Neural progenitor cell (in vitro differentiated cells): ENCODE measurements at places on chromosomes 6 and 20. TPM values are rescaled to one million over a fixed set of nuclear protein-coding genes. Genes with fewer than 3 reads are reported as not detected.

DNA sequence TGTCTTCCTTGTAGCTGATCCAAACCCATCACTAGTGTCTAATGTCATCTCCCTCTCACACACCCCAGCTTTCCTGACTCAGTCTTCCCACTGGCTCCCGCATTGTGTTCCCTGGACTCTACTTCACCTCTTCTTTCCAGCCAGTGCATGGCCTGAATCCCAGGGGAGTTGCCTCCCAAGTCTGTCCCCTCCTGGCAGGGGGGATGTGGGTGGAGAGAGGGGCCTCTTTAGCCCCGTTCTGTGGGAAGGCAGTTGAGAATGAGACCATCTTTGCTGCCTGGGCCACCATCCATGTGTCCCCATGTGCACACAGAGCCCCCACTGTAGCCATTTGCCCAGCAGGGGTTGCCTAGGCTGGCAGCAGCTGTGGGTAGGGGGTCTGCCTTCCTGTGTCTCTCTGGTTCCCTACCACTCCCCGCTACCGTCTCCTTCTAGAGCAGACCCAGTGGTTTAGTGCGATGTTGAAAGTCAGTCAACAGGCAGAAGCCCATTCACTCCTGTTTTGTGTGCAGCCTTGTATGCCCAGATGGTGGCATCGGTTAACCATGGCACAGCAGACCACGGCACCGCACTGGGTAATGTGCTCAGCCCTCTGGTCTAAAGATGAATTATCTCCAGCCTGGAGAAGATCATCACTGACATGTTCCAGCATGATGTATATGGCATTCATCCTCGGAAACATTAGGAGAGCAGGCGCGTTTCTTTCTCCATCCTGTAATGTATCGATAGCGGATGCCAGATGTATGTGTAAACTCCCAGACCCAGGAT, 178.8 kb upstream of the SNX9 start:
- peaks cover 18% of the 10 kb centered on the region for H3K4me1 ChIP-seq
- no peak overlapping the region for H3K4me3 ChIP-seq
- H3K36me3 ChIP-seq, result no peaks in the 10 kb centered on the region
- no peak overlapping the region for H3K27ac ChIP-seq
- no peaks in the 10 kb centered on the region for H3K27me3 ChIP-seq
- no peak for DNase-seq

DNA sequence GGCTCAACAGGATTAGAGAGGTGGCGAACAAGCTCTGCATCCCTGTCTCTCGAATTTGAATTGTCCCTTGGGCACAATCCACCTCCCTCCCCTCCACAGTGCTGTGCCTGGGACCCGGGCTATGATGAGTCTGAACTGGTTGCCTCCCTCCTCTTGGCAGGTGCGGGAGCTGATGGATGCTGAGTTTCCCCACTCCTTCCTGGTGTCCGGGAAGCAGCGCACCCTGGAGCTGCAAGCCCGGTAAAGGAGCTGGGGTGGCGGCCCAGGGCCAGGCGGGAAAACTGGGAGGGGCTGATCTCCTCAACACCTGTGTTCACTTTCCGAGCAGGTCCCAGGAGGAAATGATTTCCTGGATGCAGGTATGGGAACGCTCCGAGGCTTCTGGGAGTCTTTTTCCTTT, 14.9 kb downstream of the FGD2 start:
- H3K27ac ChIP-seq, result no peak overlapping the region
- DNase-seq, result no peak
- no peak overlapping the region for H3K4me3 ChIP-seq
- H3K4me1 ChIP-seq, result peaks cover 7% of the 10 kb centered on the region
- H3K27me3 ChIP-seq, result no peaks in the 10 kb centered on the region

- H3K27ac ChIP-seq, result no peak overlapping the region
- no peaks in the 10 kb centered on the region for H3K27me3 ChIP-seq
- no peak for DNase-seq
These were observed 192.0 kb downstream of the MEI4 start for GRCh38 chr6:77844822-77845221.

GRCh38 chr6:129007701-129008373, 124.9 kb downstream of the LAMA2 start:
- no peak for DNase-seq
- H3K4me3 ChIP-seq, result no peak overlapping the region
- no peaks in the 10 kb centered on the region for H3K36me3 ChIP-seq
- H3K27ac ChIP-seq, result no peak overlapping the region
- no peaks in the 10 kb centered on the region for H3K4me1 ChIP-seq
- no peaks in the 10 kb centered on the region for H3K27me3 ChIP-seq

DNA sequence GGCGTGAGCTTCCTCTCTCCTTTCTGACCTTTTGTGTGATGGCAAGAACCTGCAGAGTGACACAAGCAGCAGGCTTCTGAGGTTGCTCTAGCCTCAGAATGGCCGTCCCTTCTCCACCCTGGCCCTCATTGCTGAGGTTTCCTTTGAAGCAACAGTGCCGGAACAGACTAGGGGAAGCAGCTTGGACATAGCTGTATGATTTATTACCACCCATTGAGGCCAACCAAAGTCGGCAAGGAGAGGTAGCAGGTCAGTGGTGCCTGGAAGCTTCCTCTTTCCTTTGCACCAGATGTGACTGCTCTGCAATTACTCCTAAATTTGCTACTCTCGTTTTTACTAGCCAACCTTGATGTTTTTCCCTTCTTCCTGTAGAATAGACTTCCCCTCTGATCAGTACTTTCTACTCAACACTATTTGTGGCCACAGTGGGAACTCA, 31.4 kb downstream of the PTPN1 start:
- no peak overlapping the region for H3K27ac ChIP-seq
- H3K27me3 ChIP-seq, result no peaks in the 10 kb centered on the region
- H3K36me3 ChIP-seq, result no peaks in the 10 kb centered on the region
- H3K4me3 ChIP-seq, result no peak overlapping the region

DNA sequence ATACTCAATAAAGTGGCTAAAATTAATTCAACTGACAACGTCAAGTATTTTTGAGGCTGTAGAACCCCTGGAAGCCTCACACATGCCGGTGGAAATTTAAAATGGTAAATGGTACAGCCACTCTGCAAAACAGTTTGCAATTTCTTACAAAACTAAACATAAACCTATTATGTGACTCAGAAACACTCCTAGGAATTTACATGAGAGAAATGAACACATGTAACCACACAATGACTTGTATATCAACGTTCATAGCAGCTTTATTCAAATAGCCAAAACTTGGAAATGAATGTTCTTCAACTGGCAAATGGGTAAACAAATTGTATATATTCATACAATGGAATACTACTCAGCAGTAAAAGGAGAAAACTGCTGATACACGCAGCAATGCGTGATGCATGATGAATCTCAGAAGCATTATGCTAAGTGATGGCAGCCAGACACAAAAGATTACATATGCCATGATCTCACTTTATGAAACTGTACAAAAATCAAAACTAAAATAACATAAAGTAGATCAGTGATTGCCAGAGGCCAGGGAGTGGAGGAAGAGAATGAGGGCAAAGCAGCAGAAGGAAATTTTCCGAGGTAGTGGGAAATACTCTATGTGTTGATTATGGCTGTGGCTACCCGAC, 112.5 kb downstream of the FAM50B start:
- no peaks in the 10 kb centered on the region for H3K4me1 ChIP-seq
- H3K4me3 ChIP-seq, result no peak overlapping the region
- no peak for DNase-seq
- H3K36me3 ChIP-seq, result no peaks in the 10 kb centered on the region
- no peaks in the 10 kb centered on the region for H3K27me3 ChIP-seq
- H3K27ac ChIP-seq, result no peak overlapping the region

DNA sequence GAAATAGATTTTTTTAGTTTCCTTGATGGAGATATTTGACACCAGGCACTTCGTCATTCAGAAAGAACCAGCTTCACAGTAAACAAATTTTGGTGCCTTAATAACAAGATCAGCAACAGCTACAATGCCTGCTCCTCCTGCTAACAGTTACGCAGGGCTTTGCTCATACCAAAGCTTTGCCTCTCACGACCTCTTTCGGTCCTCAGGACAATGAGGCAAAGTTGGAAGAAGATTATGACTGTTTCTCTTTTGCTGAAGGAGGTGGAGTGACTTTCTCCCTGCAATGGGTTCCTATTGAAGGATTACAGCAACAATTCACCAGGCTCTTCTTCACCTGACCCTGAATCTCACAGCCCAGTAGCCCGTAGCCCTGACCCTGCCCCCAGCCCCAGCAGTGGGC, 440.1 kb downstream of the PREX1 start:
- H3K27ac ChIP-seq, result no peak overlapping the region
- no peak overlapping the region for H3K4me3 ChIP-seq
- H3K4me1 ChIP-seq, result peaks cover 9% of the 10 kb centered on the region
- H3K27me3 ChIP-seq, result no peaks in the 10 kb centered on the region
- DNase-seq, result no peak

DNA sequence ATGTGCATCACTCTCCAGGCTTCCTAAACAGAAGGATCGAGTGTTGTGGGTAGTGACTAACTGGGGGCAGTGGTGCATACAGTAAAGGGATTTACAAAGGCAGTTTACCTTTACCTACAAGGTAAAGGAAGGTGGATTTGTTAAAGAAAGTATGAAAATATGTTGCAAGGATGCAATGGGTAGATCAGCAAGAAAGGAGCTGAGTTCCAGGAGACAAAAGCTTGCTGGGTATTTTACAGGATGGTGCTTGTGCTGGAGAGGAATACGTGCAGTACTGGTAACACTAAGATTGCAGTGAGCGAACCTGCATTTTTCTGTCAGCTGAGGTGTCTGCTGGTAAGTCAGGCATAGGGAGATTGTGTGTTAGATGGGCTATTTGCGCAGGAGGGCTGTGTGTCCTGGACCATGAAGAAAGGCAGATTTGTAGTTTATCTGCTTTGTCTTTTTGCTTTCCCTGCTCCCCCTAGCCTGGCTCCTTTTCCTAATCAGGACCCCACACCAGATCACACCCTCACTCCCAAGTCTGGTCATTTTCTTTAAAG, 304.6 kb downstream of the THBS2 start:
- no peaks in the 10 kb centered on the region for H3K36me3 ChIP-seq
- no peaks in the 10 kb centered on the region for H3K27me3 ChIP-seq
- no peak for DNase-seq
- no peak overlapping the region for H3K4me3 ChIP-seq
- H3K27ac ChIP-seq, result no peak overlapping the region

DNA sequence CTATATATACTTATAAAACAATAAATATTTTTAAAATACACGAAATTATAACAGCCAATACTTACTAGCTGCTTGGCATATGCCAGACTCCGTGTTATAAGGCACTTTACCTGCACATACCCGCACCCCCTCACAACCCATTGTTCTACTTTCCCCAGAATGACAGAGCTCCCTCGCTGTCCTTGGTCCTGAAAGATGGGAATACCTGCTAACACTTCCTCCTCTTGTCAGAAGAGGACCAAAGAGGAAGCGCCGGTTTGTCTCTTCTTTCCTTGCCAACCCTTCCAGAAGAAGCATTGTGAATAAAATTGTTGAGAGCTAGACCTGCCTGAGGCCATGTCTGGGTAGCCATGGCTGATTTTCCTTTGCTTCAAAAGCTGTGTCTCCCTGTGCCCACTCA, 149.3 kb downstream of the PTPRT start:
- no peaks in the 10 kb centered on the region for H3K27me3 ChIP-seq
- no peaks in the 10 kb centered on the region for H3K36me3 ChIP-seq
- H3K4me3 ChIP-seq, result no peak overlapping the region
- peak; percentile 85 for DNase-seq

DNA sequence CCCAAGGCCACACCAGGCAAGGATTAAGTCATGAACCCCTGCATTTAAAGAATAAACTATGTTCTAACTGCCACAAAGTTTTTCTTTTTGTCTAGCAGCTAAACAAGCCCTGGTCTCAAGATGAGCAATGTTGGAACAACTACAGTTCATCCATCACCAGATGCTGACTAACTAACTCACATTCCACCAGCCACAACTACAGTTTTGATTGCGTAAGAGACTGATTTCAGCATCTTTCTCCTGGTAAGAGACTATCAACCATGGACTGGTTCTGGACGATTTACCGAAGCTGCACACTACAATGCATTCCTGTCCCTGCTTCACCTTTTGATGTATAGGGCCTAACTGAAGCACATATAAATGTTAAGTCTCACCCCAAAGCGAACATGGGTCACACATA, 43.0 kb downstream of the F13A1 start:
- no peaks in the 10 kb centered on the region for H3K4me1 ChIP-seq
- H3K27ac ChIP-seq, result no peak overlapping the region
- no peaks in the 10 kb centered on the region for H3K27me3 ChIP-seq
- H3K36me3 ChIP-seq, result no peaks in the 10 kb centered on the region
- DNase-seq, result no peak
- no peak overlapping the region for H3K4me3 ChIP-seq

DNA sequence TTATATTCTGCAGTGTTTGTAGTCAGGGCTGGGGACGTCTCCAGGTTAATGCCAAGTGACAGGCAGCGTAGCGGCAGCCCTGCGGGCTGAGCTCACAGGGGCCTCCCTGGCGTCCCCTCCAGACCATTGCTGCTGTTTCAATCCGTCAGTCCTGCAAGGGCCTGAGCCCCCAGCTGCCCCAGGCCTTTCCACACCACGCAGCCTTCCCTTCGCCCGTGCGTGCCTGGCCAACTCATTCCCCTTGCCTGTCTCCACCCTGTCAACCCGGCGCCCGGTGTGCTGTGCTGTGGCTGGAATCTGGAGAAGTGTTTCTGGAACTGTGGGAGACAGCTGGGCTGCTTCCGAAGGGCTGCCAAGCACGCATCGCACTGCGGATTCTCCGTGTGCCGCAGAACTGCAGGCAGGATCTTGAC, 11.9 kb downstream of the BHLHE23 start:
- DNase-seq, result no peak
- H3K27ac ChIP-seq, result no peak overlapping the region
- peaks cover 42% of the 10 kb centered on the region for H3K27me3 ChIP-seq
- H3K4me3 ChIP-seq, result no peak overlapping the region

DNA sequence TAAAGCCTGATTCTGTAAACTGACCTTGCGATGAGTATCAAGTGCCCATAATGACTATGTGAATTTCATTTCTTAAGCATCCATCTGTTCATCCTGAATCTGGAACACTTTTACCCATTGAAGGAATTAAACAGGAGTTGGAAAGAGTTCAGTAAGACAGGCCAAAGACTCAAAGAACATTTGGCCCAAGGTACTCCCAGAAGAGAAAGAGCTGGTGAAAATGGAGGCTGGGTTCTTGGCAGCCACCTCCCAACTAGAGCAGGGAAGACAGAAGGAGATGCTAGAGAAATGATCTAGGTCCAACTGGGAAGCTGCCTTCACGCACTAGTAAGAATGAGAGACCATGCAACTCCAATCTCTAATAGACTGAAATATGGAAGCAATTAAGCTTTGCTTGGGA, 290.8 kb upstream of the RNF24 start:
- H3K4me1 ChIP-seq, result no peaks in the 10 kb centered on the region
- DNase-seq, result no peak
- no peak overlapping the region for H3K4me3 ChIP-seq

The SYNDIG1 gene
- 1.0 and 4.7 TPM in 2 replicates for total RNA-seq

The ZSCAN23 gene
- total RNA-seq, result 20.4 and 21.3 TPM in 2 replicates

The PSORS1C2 gene
- total RNA-seq, result not detected in 2 replicates

The SLC26A8 gene
- 0.13 and 0.25 TPM in 2 replicates for total RNA-seq

The MARCKS gene
- 133 and 163 TPM in 2 replicates for total RNA-seq

The KHDRBS2 gene
- 14.0 and 17.7 TPM in 2 replicates for total RNA-seq
